Endothelial cell (in vitro differentiated cells): ENCODE measurements at places on chromosomes 4 and X. TPM values are rescaled to one million over a fixed set of nuclear protein-coding genes. Genes with fewer than 3 reads are reported as not detected.

YY2 gene
- 1.6 TPM for total RNA-seq

PRR32 gene
- total RNA-seq, result not detected

INTS6L gene
- total RNA-seq, result 9.6 TPM

GRCh38 chrX:32562261-32562660, 649.1 kb downstream of the DMD start:
- no peak for DNase-seq

GRCh38 chr4:83599183-83599582, 63.3 kb downstream of the GPAT3 start:
- DNase-seq, result no peak

GRCh38 chr4:40299811-40300292, 35.3 kb upstream of the CHRNA9 start:
- no peak for DNase-seq

DNA sequence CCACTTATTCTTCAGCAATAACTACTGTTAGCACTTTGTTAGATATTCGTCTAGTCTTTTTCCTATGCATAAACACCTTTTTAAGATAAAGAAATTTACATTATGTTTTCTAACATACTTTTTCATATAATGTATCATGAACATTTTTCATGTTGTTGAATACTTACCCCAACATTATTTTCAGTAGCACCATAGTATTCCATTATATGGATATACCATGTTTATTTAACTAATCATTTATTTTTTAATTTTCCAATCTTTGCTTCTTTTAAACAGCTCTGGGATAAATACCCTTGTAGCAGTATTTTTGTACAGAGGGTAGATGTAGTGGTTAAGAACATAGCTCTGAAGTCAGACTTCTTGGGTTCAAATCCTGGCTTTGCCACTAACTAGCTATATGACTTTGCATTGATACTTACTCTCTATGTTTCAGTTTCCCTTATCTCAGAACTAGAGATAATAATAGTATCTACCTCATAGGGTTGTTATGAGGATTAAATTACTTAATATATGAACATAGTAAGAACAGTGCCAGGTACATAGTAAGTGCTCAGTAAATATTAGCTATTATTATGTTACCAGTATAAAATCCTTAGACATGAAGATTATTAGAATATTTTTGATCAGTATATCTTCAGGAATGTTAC, 11.3 kb downstream of the EXOC1 start:
- no peak for DNase-seq
